ENCODE measurements at places on chromosomes 5 and 9.

DNA sequence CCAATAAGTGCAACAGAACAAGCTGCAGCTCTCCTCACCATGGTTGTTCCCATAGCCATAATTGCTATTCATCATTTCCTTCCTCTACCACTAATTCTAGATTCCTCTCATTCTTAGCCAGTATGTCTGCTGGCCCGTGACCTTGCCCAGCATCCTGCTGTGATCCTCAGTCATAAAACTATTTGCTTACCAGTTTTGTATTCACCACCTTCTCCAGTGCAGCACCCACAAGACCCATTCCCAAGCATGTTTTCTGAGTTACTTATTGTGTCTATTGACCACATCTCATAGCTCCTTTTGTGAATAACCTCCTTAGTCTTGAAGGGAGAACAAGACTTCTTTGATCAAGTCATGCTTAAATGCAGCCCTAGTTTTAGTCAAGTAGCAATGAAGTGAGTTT, 488.0 kb upstream of the CTNND2 start:
- DNase-seq, result no peak

DNA sequence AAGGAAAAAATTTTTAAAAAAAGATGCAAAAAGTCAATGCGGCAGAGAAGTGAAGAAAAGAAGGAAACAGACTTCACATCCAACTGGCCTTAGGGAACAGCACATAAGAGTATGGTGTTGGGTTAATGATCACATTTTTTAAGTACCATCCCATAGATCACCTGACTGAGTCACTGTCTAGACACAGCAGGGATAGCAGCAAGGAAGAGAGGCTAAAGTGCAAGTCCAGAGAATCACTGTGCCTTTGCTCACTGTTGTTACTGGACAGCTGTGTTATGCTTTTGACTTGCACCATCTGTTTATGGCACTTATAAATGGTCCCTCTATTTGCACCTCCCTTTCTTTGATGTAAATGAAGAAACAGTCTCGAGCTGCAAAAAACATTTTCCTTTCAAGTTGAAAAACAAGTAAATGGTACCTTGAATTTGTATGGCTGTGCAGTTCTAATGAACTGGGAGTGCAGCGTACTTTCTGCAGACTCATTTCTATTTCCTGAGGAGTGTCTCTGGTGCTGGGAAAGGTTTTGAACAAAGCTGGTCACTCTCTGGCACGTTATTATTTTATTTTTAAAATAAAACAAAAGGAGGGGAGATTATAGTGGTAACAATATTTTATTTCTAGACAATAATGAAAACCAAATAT, 84.2 kb downstream of the TRPM6 start:
- no peak for DNase-seq

- peak; percentile 42 for DNase-seq
Measured at GRCh38 chr9:113992276-113992951, 85.7 kb downstream of the AMBP start.

GRCh38 chr5:13956471-13956870, 12.0 kb upstream of the DNAH5 start:
- DNase-seq, result no peak

- DNase-seq, result no peak
Measured at GRCh38 chr9:135565141-135565628, 3.6 kb downstream of the PAEP start.

DNA sequence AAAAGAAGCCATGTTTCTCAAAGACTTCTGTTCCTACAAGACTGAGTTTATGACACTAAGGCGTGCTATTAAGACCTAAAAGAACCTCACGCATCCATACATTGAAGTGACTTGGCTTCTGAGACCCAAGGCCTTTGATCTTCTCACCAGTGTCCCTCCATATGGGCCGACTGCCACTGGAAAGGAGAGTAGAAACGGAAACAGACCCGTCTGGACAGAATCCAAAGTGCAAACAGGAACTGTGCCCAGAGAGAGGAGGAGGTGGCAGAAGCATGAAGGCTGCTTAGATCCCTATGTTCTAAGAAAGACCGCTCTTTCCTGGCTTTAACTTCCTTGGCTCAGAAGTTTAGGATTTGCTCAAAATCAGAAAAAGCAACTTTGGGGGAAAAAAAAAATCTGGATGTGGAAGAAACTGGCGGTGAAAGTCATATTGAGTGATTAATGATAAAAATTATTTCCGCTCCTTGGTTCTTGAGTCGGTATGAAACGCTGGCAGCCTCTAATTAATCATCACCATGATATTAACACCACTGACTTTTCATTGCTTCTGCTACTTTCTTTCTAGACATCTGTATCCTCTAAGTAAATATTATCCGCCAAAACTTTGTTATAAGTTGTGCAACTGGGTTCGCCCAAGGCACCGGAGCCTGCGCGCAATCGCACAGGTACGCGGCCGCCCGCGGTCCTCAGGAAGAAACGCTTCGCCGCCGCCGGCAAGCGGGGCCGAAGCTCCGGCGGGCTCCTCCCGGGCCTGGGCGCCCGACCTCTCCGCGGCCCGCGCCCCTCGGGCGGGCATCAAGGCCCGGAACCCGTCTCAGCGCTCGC, 726 bp downstream of the DAP start:
- DNase-seq, result no peak

- peak; percentile 85 for DNase-seq
Measured at GRCh38 chr9:131349881-131350563, 43.9 kb upstream of the PRRC2B start.
